Chondrocyte (in vitro differentiated cells): ENCODE measurements at places on chromosomes 6 and 20.

DNA sequence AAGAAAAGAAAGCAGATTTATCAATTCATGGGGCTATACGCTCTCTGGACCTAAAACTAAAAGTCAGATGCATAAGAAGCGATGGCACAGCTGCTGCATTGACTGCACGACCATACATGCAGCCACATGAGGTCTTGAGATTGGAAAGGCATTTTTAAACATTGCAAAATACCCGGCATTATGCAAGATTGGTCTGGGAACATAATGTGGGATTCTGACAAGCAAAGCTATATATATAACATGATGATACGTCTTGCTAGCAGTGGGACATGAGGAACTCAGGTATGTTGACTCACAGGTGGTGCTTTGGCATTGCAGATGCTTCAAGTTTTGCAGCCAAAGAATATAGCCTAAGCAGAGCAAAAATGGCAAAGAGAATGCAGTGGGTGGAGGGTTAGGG is 55.1 kb downstream of the SAMD3 start:
- H3K36me3 ChIP-seq, result peaks cover 11% of the 10 kb centered on the region
- DNase-seq, result no peak
- H3K4me1 ChIP-seq, result no peaks in the 10 kb centered on the region
- H3K27me3 ChIP-seq, result peaks cover 8% of the 10 kb centered on the region

GRCh38 chr20:6708010-6708409 is 59.5 kb upstream of the BMP2 start:
- no peak for DNase-seq
- peaks cover 71% of the 10 kb centered on the region for H3K4me1 ChIP-seq
- H3K27ac ChIP-seq, result peak overlapping the region; percentile 64
- no peaks in the 10 kb centered on the region for H3K36me3 ChIP-seq

DNA sequence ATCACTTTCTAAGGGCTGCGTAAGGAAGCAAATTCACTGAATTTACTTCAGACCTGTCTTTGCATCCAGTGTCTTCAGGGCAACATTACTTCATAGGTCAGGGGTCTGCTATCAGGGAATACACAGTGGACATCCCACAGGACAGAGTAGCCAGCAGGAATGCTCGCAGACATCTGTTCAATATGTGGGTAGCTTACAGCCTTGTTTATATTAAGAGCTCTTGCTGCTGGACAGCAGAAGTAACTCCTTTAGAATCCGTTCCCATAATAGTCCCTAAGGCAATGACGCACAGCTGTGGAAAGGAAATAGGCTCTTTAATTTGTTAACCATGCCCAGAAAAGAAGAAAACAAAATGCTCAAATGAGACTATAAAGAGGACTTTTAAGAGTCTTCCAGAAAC is 198.7 kb downstream of the MOXD1 start:
- no peak for DNase-seq
- H3K27me3 ChIP-seq, result no peaks in the 10 kb centered on the region
- H3K4me1 ChIP-seq, result peaks cover 46% of the 10 kb centered on the region
- H3K36me3 ChIP-seq, result no peaks in the 10 kb centered on the region
- H3K27ac ChIP-seq, result peak overlapping the region; percentile 84

DNA sequence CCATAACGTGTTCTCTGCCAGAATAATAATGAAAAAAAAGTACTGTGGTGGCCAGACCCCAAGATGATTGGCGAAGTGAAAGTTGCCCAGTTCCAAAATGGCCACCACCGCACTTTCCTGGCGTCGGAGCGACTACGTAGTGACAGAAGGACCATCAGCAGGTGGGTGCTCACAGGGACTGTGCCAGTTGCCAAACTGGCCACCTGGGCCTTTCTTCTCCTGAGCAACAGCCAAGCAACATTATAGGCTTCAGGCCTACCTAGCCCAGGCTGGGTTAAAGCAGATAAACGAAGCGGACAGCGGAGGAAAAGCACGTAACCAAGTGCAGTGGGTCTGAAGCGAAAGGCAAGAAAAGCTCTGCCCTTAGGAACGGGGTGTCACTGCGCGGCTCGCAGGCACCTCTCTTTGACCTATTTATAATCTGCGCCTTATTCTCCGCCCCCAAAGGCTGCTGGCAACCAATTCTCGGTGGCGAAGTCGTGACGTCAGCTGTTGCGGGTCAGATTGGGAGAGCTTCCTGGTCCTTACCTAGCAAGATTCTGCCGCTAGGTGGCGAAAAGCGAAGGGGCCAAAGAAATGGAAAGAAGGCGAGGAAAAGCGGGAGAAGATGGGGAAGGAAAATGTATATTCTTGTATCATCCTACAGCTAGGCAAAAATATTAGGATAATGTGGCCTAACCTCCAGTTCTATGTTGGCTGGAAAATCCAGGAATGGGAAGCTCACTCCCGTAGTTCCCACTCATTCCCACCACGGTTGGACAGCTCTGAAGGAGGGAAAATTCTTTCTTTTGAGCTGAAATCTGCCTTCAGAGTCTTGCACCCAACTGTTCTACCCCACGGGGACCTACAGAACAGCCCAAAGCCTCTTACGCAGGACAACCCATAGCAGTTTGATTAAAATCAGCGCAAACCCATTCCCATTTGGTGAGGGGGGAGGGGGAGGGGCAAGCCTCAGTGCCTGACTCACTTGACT is 6.9 kb upstream of the MOG start:
- peak; percentile 96 for DNase-seq
- no peaks in the 10 kb centered on the region for H3K27me3 ChIP-seq
- H3K4me1 ChIP-seq, result peaks cover 11% of the 10 kb centered on the region

DNA sequence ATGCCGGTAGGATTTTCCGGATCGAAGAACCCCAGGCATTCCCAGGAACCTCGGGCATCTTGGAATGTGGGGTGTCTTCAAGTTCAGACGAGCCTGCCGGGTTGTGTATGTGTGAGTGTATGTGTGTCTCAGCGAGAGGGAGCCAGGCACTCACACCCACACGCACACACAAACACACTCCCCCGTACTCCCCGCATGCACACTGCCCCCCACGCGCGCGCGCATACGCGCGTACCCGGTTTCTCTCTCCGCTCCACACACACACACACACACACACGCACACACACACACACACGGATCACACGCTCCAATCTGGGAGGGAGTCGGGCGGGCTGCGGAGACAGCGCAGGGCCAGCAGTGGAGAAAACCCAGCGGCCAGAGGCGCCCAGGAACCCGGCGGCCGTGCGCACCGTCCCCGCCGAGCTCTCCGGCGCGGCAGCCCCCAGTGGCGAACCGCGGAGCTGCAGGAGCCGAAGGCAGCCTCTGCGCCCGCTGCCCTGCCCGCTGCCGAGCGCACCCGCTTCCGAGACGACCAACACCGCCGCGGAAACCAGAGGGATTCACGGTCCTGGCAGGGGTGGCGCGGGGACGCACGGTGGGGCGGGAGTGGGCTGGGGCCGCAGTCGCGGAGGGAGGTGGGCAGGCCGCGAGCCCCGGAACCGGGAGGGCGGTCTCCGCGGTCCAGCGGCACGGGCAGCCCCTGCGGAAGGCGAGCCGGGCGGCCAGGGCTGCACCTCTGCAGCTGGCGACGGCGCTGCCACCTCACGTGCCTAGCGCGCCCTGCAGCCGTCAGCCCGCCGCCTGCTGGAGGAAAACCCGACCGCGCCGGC is at the start of gene LRFN2:
Gene LRFN2, minus strand, starts transcription at position 125 of the 830 bp plus-strand sequence.
- peak within 1 kb of the TSS; percentile 79 for H3K4me3 ChIP-seq
- peaks cover 17% of the 10 kb centered on the region for H3K4me1 ChIP-seq
- DNase-seq, result no peak
- H3K36me3 ChIP-seq, result no peaks in the 10 kb centered on the region

DNA sequence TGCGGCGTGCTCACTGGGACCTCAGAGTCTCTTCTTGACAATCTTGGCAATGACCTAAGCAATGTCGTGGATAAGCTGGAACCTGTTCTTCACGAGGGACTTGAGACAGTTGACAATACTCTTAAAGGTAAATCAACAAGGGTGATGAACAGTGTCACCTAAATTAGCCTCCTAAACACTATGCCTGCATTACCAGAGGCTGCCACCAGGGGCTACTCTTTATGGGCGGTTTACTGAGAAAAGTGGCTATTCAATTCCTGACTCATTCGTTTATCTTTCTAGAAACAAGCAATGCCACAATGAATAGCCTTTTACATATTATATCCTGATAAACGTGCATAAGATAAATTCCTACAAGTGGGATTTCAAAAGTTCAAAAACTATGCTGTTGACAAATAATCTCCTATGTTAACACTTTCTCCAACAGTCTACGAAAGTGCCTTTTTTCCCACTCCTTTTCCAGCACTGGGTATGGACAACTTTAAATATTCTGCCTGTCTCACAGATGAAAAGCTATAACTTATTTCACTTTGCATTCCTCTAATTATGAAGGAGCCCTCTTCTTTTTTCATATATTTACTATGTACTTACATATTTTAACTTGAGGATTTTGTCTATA is 1.3 kb downstream of the BPIFA2 start:
- H3K27me3 ChIP-seq, result peaks cover 18% of the 10 kb centered on the region
- no peak for DNase-seq
- no peaks in the 10 kb centered on the region for H3K36me3 ChIP-seq
- H3K27ac ChIP-seq, result no peak overlapping the region

DNA sequence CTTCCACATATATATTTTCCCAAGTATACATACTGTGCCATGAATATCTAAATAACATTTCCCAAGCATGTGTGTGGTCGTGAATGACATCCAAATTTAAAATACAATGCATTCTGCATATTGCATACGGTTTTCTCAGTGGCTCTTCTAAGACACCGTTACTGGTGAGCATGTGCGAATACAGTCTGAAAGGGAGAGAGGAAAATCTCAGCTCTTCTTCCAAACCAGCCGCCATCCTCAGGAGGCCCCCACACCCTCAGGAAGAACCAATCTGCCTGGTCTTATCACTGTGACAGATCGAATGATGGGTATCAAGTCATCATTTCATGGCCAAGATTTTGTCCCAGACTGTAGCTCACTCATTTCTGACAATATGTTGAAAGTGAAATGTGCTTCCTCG is 50.7 kb downstream of the ADAT2 start:
- peaks cover 2% of the 10 kb centered on the region for H3K36me3 ChIP-seq
- H3K4me1 ChIP-seq, result peaks cover 11% of the 10 kb centered on the region
- peaks cover 3% of the 10 kb centered on the region for H3K27me3 ChIP-seq
- no peak overlapping the region for H3K4me3 ChIP-seq
- no peak for DNase-seq

DNA sequence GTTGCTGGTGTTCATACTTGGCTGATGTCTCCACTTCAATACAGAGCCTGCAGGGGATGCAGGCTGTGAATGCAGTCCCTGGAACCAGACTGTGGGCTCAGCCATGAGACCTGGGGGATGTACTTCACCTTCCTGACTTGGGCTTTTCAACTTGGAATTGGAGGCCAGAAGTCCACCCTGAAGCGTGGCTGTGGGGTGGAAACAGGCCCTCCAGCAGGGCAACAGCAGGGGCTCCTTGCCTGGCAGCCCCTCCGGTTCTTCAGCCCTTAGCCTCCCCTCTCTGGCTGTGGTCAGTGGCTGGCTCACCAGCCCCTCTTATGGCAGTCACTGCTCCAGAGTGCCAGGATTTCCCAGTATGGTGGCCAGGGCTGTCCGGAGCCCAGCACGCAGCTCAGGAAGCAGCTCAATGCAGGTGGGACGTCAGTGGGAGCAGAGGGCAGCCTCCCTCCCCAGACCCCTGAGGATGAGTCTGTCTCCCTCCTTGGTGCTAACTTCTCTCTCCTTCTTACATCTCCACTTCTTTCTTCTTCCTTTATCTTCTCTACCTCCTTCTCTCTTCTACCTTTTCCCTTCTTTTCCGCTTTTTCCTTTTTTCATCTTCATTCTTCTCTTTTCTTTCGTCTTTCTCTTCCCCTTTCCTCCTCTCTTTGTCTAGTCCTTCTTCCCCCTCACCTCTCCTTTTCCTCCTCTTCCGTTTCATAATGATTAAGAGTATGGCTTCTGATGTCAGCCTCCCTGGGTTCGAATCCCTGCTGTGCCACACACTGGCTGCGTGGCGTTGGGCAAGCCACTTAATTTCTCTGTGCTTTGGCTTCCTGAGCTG is 45.3 kb downstream of the SLC52A3 start:
- H3K27me3 ChIP-seq, result peaks cover 72% of the 10 kb centered on the region
- no peak for DNase-seq
- H3K27ac ChIP-seq, result no peak overlapping the region
- H3K4me3 ChIP-seq, result no peak overlapping the region
- H3K36me3 ChIP-seq, result no peaks in the 10 kb centered on the region
- H3K4me1 ChIP-seq, result no peaks in the 10 kb centered on the region

GRCh38 chr20:53385941-53386767 is 207.5 kb downstream of the ZNF217 start:
- H3K27me3 ChIP-seq, result peaks cover 8% of the 10 kb centered on the region
- H3K27ac ChIP-seq, result no peak overlapping the region
- H3K36me3 ChIP-seq, result no peaks in the 10 kb centered on the region
- no peak for DNase-seq
- no peaks in the 10 kb centered on the region for H3K4me1 ChIP-seq

DNA sequence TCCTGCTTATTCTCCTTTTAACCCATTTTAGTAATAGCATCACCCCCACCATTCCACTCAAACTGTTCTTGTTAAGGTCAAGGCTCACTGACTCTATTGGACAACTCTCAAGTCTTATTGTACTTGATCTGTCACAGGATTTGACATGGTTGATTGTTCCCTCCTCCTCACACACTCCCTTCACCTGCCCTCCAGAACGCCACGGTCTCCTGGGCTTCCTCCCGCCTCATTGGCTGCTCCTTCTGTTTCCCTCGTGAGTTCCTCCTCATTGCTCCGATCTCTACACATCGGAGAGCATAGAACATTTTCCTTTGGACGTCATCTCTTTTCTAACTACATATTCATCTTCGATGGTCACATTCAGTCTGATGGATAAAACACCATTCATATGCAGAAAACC is 55.1 kb downstream of the STMND1 start:
- H3K4me1 ChIP-seq, result no peaks in the 10 kb centered on the region
- no peak overlapping the region for H3K4me3 ChIP-seq
- DNase-seq, result no peak
- H3K27ac ChIP-seq, result no peak overlapping the region

DNA sequence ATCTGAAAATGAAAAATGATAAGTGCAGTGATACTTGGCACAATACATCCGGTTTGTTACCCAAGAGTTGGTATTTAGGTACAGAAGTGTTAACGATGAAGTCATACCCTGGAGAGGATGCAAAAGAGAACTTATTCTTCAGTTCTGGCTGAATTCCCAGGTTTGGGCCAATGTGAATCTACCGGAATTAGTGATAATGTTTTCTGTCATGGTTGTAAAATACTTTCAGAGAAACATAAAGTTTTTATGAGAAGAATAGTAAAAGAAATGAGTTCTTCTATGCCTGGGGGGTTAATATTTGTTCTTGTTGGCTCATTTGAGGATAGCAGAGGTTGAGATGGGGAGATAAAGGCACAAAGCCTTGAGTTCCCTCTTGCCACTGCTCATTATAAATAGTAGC is 509.9 kb upstream of the POU3F2 start:
- no peaks in the 10 kb centered on the region for H3K36me3 ChIP-seq
- no peak overlapping the region for H3K4me3 ChIP-seq
- DNase-seq, result no peak
- H3K27me3 ChIP-seq, result no peaks in the 10 kb centered on the region
- H3K4me1 ChIP-seq, result no peaks in the 10 kb centered on the region
